ENCODE measurements at places on chromosomes 6 and 20.

DNA sequence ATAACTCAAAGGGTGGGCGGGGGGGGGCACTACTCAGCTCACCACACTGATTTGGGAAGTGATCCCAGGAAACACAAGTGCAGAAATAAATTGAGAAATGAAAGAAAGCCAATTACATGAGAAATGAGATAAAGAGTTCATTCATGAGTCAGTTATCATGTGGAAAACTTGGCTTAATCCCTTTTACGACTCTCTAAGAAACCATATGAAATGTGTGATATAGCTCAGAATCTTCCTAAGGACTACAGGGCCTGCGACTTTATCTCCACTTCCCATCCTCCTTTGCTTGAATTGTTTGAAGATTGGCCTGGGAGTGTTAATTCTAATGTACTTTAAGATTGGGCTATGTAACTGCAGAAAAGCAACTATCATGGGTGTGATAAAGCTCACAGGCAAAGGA lies 3.6 kb upstream of the BTN2A2 start:
- DNase-seq = no peak

GRCh38 chr6:122894791-122895190 lies 101.2 kb upstream of the CLVS2 start:
- no peak for DNase-seq

GRCh38 chr6:45635284-45635867 lies 257.6 kb upstream of the SUPT3H start:
- no peak for DNase-seq

DNA sequence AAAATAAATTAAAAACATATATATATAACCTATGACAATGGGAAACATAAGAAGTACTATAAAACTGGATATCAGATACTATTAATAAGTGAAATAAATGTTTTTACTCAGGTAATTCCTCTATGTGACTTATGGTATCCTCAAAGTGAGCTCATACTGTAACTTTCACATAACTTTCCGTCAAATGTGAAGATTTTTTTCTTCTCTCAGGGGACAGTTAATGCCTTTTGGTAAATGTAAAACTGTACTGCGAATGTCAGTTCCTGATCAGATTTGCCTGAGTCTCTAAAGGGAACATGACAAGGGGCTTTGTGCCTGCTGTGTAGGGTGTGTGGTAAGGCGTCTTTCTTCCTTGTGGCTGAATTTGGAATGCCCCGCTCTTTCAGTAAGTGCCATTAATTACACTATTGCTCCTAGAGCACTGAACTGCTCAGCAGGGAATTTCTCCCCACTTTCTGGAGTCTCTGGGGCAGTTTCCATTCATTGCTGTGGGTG lies 271.8 kb downstream of the PRL start:
- no peak for DNase-seq

GRCh38 chr6:94511502-94512088 lies 1065.7 kb upstream of the MANEA start:
- no peak for DNase-seq

DNA sequence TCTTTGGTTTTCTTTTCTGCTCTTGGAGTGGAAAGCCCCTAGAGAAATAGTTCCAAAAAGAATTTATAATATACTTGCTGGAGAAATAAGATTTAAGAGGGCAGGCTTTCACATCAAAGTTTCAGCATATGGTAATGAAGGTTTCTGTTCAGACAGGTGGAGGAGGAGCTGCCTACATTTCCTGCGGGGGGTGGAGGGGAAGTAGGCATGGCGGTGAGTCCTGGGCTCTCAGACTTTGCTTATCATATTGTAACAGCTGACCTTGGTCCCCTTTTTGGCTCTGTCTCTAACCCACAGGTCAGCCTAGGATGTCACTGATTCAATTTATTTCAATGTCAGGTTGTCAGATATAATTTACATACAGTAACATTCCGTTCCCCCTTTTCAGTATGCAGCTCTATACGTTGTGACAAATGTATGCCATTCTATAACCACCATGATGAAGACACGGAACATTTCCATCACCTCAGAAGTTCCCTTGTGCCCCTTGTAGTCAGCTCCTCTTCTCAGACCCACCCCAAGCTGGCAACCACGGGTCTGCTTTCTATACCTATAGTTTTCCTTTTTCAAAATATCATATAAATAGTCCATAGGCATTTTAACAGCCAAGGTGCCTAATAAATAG lies 77.6 kb upstream of the GGTLC1 start:
- DNase-seq = no peak

DNA sequence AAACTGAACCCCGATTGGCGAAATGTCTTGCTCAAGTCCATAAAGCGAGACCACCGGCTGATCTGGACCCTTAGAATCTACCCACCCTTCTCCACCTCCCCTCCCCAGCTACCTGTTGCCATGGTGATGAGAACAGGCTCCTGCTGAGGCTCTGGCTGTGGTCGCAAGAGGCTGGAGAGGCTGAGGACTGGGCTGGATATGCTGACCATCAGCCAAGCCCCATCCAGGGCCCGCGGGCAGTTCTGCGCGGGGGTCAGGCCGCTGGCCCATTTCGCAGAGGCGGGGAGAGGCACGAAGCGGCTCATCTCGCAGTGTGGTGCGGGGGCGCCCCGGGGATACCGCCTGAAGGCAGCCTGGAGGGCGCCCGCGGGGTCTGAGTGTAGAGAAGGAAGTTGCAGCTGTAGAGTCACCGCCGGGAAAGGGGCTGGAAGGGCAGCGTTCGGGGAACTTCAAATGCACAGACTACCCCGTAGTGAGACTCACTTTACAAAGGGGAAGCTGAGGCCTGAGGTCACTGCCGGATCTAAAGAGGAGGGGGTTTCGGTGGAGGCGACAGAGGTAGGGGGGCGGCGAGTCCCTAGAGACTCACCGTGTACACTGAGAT lies 671 bp downstream of the TAPBP start:
- DNase-seq = peak; percentile 54

DNA sequence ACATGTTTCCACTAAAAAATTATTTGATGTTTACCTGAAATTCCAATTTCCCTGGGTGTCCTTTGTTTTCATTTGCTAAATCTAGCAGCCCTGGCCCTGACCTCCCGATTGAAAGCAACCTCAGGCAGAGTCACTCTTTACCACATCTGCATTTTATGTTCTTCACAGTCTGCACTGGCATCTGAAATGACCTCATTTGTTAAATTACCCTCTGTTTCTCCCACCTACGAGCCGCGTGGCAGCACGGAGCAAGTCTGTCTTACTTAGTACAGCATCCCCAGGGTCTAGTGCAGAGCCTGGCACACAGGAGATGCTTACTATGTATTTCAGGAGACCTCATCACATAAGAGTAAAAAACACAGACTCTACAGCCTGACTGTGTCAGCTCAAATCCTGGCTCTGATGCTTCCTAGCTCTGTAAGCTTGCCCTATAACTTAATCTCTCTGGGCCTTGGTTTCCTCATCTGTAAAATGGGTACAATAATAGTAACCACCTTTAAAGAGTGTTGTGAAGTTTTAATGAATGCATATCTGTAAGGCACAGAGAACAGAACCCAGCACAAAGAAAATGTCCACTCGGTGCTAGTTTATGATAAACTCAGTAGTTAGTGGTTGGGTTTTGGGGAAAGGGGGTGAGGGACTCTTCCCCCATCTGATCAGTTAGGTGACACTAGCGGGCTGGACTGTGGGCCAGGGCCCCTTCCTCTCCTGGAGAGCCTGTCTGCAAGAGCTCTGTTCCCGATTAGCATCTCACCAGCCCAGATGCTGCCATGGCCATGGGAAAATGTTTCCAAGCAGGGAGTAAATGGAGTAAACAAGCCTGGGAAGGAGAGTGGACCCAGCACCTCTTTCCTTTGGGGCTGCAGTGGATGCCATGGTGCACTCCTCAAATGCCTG lies 88.2 kb downstream of the PREX1 start:
- DNase-seq = no peak

GRCh38 chr20:53468587-53468986 lies 125.1 kb downstream of the ZNF217 start:
- no peak for DNase-seq

- DNase-seq = no peak
Observed at GRCh38 chr6:152309648-152310047, 327.5 kb downstream of the SYNE1 start.

DNA sequence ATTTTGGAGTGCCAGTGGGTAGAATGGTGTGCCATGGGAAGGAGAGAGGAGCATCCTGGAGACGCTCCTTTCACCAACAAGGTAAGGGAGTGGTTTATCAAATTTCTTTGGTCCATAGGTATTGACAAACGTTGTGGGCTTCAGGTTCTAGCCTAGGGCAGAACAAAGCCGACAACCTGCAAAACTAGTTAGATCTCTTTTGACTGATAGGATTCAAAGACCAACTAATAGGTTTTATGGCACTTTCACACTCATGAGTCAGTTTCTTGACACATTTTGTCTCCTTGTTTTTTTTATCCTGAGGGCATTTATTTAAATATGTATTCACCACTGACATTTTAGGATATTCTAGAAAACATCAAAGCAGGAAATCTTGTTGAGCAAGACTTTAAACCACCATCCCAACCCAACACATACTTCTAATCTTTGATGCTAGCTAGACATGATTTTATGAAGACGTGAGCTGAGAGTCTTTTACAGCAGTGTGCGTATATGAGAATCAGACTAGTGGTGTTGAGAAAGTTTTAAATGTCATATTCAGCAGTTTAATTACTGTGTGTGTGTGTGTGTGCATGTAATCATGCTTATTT lies 370.4 kb upstream of the HSF2 start:
- DNase-seq = no peak

- DNase-seq = no peak
Observed at GRCh38 chr6:68372991-68373390, 262.1 kb upstream of the ADGRB3 start.

DNA sequence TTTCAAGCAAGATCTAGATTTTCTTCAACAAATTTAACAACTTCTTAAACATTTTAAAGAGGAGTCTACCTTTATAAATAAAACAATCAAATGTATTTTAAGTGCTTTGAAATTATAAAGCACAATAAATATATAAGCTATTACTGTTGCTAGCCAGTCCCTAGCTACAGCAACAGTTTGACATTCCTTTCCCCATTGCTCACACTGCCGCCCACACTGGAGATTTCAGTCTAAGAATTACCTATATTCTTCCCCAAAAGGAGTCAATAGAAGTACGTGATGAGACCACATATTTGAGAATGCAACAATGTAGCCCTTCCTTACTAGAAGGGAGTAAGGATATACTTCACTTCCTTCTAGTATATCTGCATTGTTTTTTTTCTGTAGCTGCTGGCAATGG lies 65.3 kb upstream of the RNF146 start:
- no peak for DNase-seq

- DNase-seq = no peak
Observed at GRCh38 chr6:88989215-88989614, 25.8 kb upstream of the RNGTT start.

DNA sequence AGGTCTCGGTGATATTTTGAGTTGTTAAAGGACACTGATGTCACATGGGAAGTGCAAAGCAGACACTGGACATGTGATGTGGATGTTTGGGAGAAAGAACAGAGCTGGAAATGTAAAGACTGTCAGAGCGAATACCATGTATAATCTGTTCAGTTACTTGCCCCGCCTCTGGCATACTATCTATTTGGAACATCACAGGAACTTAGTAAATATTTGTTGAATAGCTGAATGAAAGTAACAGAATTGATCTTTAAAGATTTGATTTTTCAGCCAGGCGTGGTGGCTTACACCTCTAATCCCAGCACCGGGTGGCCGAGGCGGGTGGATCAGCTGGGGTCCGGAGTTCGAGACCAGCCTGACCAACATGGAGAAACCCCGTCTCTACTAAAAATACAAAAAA lies 13.8 kb upstream of the NHLRC1 start:
- no peak for DNase-seq

GRCh38 chr6:168037242-168037641 lies 39.8 kb downstream of the KIF25 start:
- no peak for DNase-seq

GRCh38 chr6:142167071-142167470 lies 20.0 kb downstream of the VTA1 start:
- DNase-seq = no peak

- no peak for DNase-seq
Observed at GRCh38 chr6:33175436-33176069, 16.7 kb downstream of the COL11A2 start.

- no peak for DNase-seq
Observed at GRCh38 chr20:46367967-46368901, 38.2 kb downstream of the ELMO2 start.

DNA sequence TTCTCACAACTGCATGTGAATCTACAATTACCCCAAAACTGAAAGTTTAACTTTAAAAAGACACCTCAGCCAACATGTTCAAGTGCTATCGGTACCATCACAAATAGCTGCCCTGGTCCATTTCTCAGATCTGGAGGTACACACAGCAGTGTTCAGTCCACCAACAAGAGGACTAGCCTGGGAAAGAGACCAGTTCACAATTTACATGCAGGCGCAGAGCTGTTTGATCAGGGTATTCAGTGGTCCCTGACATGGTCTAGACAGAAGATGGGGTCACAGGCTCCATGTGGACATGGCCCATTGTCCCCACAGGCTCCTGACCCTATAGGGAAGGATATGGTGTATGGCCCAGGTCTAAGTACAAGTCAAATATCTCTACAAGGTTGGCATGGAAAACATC lies 15.6 kb upstream of the TGM6 start:
- DNase-seq = no peak
